ENCODE measurements at places on chromosomes 3 and 15.

GRCh38 chr3:108623504-108623903 is 34.0 kb downstream of the DZIP3 start:
- no peak for DNase-seq

GRCh38 chr3:177642042-177642803 is 444.9 kb upstream of the TBL1XR1 start:
- DNase-seq = no peak

DNA sequence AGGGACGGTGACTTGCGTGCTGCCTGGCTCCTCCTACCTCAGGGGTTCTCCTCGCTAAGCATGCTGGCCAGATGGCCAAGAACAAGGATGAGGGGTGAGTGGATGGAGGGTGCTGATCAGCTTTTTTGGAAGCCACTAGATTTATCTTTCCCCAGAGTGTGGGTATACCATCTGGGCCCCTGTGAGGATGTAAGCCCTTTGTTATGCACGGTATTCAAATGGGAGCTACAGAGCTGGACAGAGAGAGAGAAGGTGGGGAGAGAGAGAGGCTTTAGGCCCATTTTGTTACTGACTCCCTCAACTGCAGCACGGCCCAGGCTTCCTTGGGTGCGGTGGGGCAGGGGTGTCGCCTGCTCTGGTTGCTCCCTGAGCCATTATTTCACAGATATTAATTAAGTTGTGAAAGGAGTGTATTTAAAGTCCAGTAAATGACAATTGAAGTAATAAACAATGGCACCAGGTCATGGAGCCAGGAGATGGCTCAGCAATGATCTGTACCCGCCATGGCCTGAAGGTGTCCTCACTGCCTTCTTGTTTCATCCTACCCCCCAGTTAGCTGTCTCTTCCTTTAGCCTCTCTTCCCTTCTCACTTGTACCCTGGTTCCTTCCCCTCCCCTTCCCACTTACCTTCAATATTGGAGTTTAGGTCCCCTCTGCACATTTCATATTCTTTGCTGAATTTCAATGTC is 158.0 kb downstream of the CLSTN2 start:
- no peak for DNase-seq

DNA sequence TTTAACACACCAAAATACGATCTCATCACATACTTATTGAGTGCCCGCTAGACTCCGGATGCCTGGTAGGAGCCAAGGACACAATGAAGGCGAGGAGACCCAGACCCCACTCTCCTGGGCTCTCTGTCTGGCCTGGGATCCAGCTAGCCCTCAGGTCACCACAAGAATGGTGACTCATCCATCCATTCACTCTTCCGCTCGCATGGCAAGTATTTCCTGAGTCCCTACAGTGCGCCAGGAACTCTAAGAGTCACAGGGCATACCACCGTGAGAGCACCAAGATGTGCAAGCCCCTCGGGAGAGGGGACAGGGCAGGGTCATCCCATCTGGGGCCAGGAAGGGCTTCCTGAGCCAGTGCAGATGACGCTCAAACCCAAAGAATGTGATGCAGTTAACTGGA is 101.6 kb upstream of the PRR20G start:
- no peak for DNase-seq

DNA sequence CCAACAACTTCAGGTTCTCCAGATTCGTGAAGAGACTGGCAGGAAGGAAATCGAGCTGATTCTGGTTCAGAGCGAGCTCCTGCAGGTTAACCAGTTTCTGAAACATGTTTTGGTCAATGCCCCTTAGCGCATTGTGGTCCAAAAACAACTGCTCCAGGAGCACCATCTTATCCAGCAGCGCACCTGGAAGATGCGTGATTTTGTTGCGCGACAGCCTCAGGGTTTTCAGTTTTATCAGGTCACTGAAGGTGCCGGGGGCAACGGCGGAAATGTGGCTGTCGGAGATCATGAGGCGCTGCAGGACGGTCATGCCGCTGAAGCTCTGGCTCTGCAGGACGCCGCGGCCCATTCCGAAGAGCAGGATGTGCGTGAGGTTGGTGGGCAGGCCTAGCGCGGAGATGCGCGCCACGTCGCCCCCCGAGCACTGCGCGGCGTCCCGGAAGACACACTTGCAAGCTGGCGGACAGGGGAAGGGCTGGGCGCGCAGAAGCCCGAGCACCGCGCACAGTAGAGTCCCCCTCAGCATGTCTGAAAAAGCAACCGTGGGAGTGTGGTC is 1.2 kb downstream of the GP5 start:
- no peak for DNase-seq

- DNase-seq = no peak
Measured at GRCh38 chr3:136632625-136633081, 119.5 kb downstream of the STAG1 start.

GRCh38 chr15:71128939-71129562 is 13.8 kb downstream of the THSD4 start:
- DNase-seq = no peak

GRCh38 chr15:48493084-48493762 is 152.3 kb downstream of the FBN1 start:
- no peak for DNase-seq

DNA sequence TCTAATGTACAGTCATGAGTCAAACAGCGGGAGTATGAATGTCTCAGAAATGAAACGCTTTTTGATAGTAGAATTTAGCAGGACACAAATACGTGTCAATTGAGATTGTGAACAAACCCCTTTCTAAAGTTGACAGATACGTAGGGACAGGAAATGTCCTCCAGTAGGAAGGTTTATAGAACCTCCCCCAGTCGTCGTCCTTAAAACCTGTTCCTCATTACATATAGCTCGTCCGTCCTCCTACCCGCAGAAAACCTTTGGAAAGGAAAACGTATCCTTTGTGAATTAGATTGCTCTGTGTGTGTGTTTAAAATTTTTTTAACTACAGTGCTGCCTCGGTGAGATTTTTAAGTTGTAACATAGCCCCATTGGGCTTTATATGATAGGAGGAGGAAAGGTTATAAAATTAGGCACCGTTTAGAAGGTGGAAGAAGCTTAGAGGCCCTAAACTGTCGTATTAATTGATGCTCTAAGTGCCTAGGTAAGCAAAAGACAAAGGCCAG is 4.1 kb downstream of the UBE2E1 start:
- no peak for DNase-seq

DNA sequence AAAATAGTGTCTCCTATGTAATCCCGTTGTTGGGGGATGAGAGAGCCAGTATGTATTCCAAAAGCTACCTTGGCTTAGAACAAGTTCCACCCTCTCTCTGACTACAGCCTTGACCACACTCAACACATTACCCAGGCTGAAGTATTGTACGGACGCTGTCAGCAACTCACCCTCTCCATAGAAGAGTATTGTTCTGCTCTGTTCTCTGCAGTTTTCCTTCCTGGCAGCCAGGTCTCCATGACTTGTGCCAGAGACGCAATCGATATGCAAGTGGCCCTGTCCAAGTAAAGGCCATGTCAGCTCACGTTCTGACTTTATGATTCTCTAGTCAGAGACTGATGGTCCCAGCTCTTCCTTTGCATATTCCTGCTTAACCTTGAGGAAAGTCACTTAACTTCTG is 164.1 kb upstream of the SLCO3A1 start:
- DNase-seq = no peak

DNA sequence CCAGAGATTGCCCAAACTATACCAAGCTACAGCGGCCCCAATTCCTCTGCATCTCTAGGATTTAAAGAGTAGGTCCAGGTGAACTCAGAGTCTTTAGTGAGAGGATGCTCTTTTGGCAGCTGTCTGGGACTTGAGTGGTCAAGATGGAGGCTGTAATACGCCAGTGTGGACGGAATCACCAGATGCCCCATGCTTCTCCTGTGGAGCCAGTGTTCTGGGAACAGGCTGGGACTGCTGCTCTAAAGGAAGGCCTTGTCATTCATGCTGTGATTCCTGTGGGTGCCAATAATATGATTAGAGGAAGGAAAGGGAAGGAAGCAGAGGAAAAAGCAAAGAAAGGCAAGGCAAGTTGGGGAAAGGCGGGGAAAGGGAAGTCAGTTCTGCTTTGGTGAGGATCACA is 17.4 kb upstream of the NOX5 start:
- no peak for DNase-seq

GRCh38 chr3:31760654-31761053 is 220.4 kb downstream of the OSBPL10 start:
- no peak for DNase-seq

DNA sequence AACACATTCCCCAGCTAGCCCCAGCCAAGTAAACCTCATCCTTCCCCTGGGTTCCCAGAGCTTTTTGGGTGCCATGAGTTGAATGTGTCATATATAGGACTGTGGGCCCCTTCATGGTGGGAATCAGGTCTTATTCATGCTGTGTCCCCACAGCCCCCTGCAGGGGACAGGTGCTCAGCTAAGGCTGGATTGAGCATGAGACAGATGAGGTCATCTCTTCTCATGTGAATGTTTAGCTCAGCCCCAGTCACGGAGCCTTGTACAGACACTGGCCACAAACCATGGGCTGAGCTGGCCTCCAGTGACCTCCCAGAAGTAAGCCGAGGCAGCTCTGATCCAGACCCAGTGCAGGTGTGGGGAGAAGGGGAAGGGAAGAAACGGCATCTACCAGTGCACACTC is 70.7 kb downstream of the C3orf70 start:
- DNase-seq = no peak

DNA sequence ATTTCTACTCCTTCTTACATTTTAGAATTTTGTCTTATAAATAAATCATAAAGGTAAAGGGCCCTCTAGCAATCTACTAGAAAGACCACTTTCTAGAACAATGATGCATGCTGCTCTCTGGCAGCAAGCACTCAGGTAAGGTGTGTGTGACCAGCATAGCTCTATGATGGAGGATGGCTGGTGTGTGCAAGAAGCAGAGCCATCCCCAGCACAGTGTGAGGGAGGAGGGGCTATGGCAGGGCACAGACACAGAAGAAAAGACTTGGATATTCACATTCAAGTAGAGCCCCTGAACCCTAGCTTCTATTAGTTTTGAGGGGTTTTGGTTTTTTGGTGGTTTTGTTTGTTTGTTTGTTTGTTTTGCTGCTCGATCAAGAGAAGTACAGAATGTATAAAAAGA is 277.1 kb upstream of the CCDC54 start:
- DNase-seq = no peak

DNA sequence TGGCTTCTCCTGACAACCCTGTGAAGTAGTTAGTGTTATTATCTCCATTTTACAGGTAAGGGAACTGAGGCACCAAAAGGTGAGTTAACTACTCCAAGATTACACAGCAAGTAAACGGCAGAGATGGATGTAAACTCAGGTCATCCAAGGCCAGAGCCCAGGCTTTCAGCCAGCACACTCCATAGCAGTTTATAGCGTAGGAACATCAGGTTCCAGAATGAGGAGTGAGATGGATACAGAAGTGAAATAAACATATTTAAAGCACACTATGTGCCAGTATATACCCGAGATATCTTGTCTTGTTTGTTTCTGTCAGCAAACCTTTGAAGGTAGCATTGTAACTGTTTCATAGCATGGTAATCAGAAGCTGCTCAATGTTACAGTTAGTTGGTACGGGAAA is 279.0 kb downstream of the OXSM start:
- DNase-seq = no peak

- no peak for DNase-seq
Measured at GRCh38 chr3:161177991-161178390, 43.1 kb upstream of the NMD3 start.

DNA sequence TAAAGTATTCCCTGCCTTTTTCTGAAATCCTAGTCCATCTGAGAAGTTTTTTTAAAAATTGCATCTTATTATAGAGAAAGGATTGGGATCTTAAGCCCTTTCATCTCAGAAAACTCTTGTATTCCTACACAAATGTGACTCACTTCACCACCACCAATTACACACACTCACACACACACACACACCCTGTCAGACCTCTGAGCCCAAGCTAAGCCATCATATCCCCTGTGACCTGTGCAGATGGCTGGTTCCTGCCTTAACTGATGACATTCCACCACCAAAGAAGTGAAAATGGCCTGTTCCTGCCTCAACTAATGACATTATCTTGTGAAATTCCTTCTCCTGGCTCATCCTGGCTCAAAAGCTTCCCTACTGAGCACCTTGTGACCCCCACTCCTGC is 1181.9 kb downstream of the ROBO2 start:
- no peak for DNase-seq

GRCh38 chr3:190371152-190371551 is 16.8 kb upstream of the CLDN16 start:
- no peak for DNase-seq

DNA sequence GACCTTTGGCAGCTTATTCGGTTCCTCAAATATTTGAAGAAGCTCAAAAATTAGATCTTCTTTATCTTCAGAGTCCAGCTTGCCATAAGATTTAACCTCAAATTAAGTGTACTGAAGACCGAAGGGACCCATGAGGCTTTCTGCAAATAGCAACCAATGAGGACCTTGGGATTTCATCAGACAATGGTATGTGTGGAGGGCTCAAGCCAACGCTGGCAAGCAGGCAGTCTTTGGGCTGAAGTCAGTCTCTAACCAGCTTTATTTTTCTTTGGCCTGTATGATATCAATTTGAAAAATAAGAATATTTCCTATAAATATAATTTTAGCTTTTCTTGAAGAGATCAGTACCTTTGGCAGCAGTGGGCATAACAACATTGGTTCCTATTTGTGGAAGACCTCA is 692.7 kb downstream of the MCTP2 start:
- no peak for DNase-seq

GRCh38 chr3:128846486-128846891 is 32.9 kb upstream of the ACAD9 start:
- no peak for DNase-seq

- no peak for DNase-seq
Measured at GRCh38 chr15:99347574-99347973, 96.3 kb downstream of the LRRC28 start.

GRCh38 chr3:145739926-145740325 is 421.1 kb downstream of the PLOD2 start:
- DNase-seq = no peak

- DNase-seq = no peak
Measured at GRCh38 chr3:46463868-46464241, 850 bp downstream of the LTF start.

DNA sequence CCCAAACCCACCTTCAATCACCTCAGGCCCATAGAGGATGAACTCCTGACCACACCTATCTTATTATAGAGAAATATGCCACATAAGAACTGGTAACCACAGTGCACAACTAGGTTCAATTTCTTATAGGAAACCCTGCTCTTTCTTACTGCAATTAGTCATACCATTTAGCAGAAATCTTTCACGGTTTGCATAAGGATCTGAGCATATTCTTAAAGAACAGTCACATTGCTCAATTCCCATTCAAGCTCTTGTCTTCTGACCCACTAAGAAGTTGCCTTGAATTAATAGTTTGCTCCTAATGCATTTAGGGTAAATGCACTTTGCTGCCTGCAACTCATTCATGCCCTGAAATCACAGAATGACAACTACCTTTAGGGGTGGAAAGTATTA is 9.2 kb downstream of the ERC2 start:
- no peak for DNase-seq

GRCh38 chr15:34914317-34914716 is 55.2 kb downstream of the AQR start:
- no peak for DNase-seq

Measured in stimulated activated CD4-positive, alpha-beta T cell treated with anti-CD3 and anti-CD28 coated beads, Interleukin-15, amount 100 ng/mL, for 48 hours (primary cell).